ENCODE measurements at places on chromosomes 12 and 14.
A peak's percentile ranks its signal among the peaks of the same experiment; 100 is the strongest.

- DNase-seq, result no peak
These were observed 30.1 kb downstream of the LRFN5 start for GRCh38 chr14:41636492-41637392.

DNA sequence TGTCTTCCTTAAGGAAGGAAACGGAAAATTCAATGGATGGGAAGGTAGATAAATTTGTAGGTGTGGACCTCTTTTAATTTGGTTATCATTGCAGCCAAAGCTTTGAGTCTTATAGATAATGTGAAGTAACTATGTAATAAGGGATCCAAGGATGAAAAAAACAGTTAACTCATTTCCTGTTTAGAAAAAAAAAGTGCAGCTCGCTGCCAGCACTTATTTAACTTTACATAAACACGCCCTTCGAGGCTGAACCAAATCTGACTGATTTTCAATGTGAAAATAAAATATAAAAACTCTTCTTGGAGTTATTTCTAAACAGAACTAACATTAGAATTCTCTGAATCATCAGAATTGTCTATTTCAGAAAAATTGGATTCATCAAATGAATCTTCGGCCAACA, 7.0 kb downstream of the NUBPL start:
- DNase-seq, result no peak

- no peak for DNase-seq
These were observed 19.3 kb downstream of the MVK start for GRCh38 chr12:109592905-109593272.

DNA sequence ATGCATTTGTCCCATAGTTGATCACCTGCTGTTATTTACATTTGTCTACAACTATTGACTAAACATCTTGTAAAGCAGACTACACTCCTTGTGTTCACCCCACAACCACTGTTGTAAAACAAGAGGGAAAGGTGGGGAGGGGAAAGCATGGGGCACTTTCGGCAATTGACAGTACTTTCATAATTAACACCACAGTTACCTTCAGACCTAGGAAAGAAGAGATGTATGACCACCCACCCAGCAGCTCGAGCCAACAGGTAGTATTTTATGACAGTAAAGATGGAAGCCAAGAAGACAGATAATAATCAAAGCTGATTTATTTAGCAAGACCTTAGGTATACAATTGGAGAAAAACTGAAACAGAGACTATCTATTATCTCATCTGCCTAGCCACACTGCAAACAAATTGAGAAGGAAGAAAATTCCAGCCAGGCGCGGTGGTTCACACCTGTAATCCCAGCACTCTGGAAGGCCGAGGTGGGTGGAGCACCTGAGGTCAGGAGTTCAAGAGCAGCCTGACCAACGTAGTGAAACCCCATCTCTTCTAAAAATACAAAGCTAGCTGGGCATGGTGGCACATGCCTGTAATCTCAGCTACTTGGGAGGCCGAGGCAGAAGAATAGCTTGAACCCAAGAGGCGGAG, 11.2 kb downstream of the HECTD4 start:
- no peak for DNase-seq

DNA sequence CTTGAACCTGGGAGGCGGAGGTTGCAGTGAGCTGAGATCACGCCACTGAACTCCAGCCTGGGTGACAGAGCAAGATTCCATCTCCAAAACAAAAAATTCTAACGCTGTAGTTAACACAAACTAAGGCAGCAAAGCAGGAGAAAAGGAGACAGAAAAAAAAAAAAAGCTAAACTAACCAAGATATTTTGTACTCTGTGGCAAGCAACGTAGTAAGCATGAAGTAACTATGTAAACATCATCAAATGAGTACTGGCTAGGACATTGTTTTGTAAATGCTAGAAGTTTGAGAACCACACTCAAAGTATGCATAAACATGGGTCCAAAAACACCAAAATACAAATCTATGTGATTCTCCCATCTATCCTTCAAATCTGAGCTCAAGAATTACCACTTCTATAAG, 44.2 kb downstream of the C2CD5 start:
- DNase-seq, result no peak

DNA sequence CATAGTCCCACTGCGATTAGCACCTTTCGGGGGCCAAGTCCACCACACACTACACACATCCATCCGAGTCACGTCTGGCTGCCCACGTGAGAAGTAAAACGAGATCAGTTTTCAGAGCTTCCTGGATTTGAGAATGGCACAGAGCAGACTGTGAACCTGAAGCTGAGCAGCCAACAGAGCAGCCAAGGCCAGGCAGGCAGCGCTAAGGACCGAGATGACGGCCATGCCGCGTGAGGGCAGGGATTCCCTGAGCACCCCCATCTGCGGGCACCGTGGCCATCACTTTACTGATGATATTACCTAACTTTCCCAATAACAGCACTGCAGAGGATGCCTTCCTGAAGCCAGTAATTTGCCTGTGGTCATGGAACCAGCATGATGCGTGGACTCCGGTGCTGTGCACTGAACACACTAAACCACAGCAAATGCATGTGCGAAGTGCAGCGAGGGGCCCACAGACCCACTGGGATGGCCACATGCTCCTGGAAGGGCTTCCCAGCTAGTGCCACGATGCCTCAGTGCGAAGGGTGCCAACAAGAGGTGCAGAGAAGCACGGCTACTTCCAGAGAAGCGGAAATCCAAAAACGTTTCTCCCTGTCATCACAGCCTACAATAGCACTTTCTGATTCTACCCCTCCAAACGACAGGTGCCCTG, 56.0 kb downstream of the RNF34 start:
- DNase-seq, result no peak

- no peak for DNase-seq
These were observed 9.9 kb downstream of the PLBD2 start for GRCh38 chr12:113368331-113368730.

GRCh38 chr12:93167841-93168492, 209.8 kb upstream of the NUDT4 start:
- peak; percentile 92 for DNase-seq

- no peak for DNase-seq
These were observed 21.1 kb upstream of the PPP2R5E start for GRCh38 chr14:63564318-63564717.

DNA sequence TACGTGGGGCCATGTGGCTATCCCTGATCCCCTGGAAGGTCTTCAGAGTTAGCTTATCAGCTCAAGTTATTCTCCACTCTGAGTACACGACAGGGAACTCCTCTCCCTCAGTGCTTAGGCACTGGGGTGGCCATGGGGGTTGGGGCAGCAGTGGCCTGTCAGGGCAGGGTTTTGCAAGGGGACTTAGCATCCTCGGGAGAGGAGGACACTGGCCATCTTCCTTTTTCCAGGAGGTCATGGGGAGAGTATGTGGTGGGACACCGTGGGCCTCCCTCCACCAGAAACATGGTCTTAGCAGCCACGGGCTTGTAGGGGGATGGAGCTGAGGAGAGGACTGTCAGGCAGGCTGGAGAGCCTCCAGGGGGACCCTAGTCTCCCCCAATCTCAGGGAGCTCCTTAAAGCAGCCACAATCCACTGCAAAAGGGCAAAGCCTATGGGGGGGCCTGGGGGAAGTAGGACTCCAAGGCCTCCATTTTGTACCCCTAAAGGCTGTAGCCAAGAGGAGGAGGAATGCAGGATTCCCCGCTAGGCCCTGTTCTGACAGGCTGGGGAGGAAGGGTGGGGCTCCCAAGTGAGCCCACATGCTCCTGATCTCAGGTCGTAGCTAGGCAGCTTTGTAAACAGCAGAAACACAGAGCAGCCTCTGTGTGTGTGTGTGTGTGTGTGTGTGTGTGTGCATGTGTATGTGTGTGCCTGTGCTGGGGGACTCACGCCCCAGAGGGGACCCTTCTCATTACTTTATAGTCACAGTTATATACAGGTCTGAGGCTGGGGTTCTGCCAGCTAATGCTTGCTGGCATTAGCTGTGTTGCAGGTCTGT, 36.6 kb downstream of the KRT80 start:
- no peak for DNase-seq

Measured in HAP-1 (cell line).